Activated naive CD8-positive, alpha-beta T cell treated with anti-CD3 and anti-CD28 coated beads for 36 hours (primary cell): ENCODE measurements at places on chromosomes 6 and 20. TPM values are rescaled to one million over a fixed set of nuclear protein-coding genes. Genes with fewer than 3 reads are reported as not detected.

- H3K27me3 ChIP-seq: peaks cover 45% of the 10 kb centered on the region
- H3K27ac ChIP-seq: peak overlapping the region; percentile 86
- DNase-seq: peak; percentile 62
- peaks cover 76% of the 10 kb centered on the region for H3K4me1 ChIP-seq
- peaks cover 3% of the 10 kb centered on the region for H3K36me3 ChIP-seq
- peak overlapping the region; percentile 24 for H3K4me3 ChIP-seq
These were observed 31.4 kb downstream of the PRDM1 start for GRCh38 chr6:106117579-106117978.

DNA sequence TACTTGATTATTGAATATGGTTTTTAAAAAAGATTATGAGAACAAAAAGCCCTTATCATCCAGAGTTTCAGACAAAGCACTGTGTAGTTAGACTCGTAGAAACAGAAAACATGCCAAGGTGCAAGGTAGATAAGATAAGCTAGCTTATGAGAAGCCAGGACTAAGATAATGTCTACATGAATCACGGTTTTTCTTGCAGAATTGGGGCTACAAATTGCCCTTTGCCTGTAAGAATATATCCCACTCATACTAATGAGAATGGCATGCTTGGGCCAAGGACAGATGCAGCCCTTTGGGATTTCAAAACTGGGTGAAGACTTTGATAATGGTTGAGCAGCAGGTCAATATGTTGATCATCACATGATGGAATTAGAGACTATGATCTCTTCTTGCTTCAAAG, 165.3 kb upstream of the PREP start:
- H3K36me3 ChIP-seq: no peaks in the 10 kb centered on the region
- no peak overlapping the region for H3K4me3 ChIP-seq
- H3K4me1 ChIP-seq: peaks cover 2% of the 10 kb centered on the region

GRCh38 chr6:44489910-44490604, 102.6 kb downstream of the CDC5L start:
- no peak for DNase-seq
- H3K36me3 ChIP-seq: no peaks in the 10 kb centered on the region
- H3K27me3 ChIP-seq: peaks cover 4% of the 10 kb centered on the region
- H3K4me3 ChIP-seq: no peak overlapping the region
- H3K27ac ChIP-seq: no peak overlapping the region
- H3K4me1 ChIP-seq: no peaks in the 10 kb centered on the region

DNA sequence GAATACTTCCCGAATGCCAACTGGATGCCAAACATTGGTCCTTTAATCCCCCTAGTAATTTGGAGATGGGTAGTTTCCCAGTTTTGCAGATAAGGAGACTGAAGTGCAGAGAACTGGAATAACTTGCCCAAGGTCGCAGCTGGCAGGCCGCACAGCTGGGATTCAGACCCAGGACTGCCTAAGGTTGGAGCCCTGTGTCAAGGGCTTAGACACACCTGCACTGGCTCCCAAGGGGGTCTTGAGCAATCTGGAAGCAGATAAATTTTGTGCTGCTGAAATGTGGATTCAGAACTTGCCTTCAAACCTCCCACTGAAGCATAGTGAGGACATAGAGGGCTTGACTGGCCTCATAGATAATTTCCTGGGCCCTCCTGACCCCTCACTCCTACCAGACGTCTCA, 30.5 kb downstream of the FOXP4 start:
- no peaks in the 10 kb centered on the region for H3K36me3 ChIP-seq
- H3K27ac ChIP-seq: no peak overlapping the region
- H3K27me3 ChIP-seq: no peaks in the 10 kb centered on the region
- no peak for DNase-seq
- peaks cover 3% of the 10 kb centered on the region for H3K4me1 ChIP-seq

- H3K36me3 ChIP-seq: no peaks in the 10 kb centered on the region
- no peaks in the 10 kb centered on the region for H3K4me1 ChIP-seq
- H3K27ac ChIP-seq: no peak overlapping the region
- no peak overlapping the region for H3K4me3 ChIP-seq
- DNase-seq: no peak
These were observed 355.1 kb downstream of the HAO1 start for GRCh38 chr20:7585126-7585679.

The SEL1L2 gene
- not detected for total RNA-seq
